ENCODE measurements at places on chromosomes 7 and 10.
A peak's percentile ranks its signal among the peaks of the same experiment; 100 is the strongest.

- DNase-seq: no peak
These were observed 376.0 kb downstream of the GALNT17 start for GRCh38 chr7:71507680-71508602.

DNA sequence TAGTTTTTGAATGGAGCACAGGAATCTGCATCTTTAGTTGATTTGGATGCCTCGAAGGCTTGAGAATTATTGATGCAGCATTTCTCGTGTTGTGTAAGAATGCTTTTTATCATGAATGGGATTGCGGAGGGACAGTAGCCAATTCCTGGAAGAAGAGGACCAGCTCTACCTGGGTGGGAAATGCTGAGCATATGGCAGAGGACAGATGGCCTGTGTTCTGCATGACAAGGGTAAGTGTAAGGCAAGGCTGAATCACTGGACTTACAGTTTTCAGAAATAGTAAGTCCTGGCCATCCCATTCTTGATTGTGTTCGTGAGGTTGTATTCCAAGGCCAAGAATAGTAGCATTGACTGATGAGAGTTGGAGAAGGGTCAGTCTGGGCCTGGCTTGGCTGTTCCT, 15.9 kb downstream of the RP9 start:
- no peak for DNase-seq

GRCh38 chr10:13699216-13699615, 112.5 kb downstream of the PRPF18 start:
- no peak for DNase-seq

DNA sequence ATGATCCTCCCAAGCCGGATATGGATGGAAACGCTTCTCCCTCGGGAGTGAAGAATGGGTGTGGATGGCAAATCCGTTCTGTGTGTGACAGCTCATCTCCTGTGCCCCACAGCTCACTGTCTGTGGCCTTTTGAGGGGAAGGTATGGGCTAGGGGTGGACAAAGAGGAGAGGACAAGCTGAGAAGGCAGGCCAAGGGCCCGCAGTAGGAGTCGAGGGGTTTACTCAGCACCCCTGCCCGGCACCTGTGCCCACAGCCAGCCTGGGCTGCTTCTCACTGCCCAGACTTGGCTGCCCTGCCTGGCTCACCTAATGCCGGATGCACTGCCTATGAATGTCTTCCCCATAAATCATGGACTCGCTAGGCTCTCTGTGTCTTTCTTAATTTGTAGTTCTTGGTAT, 503.8 kb downstream of the TCERG1L start:
- no peak for DNase-seq

- no peak for DNase-seq
These were observed 109.9 kb downstream of the AHR start for GRCh38 chr7:17408245-17408903.

DNA sequence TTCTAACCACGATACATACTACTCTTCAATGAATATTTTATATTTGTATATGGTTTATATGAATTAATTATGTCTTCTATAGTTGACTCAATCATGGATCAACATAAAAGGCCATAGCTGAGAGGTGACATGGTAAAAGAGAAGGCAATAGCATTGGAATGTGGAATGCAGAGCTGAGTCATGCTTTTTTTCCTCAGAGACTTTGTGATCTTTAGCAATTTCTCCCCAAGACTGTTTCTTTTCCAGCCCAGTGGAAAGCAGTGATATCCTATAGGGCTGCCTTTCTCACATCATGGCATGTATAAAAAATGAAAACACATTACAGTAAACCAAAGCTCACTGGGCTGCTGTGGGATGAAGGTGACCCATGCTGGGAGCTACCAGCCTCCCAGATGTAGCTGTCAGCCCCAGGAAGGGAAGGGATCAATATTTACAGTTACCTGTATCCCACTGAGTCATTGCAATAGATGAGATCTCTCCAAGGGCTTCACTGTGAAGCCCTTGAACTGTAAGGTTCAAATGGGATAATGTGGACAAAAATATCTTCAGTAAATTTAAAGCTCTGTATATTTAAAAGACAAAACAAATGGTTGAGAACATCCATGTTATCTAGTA, 30.2 kb downstream of the SLC39A12 start:
- DNase-seq: no peak

DNA sequence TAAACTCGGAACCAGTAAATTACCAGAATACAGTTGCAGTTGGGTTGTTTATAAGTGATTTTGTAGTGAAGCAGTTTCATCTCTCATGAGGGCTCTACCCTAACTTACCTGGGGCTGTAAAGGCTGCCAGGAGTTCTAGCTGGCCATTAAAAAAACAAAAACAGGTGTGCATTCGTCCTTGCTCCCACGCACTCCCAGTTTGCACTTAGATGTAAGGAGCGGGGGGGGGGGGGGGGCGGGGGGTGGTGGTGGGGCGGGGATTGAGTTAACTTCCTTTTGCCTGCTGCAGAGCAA, 2.3 kb upstream of the PFKFB3 start:
- DNase-seq: no peak

- DNase-seq: no peak
These were observed 93.5 kb downstream of the BTRC start for GRCh38 chr10:101447477-101447876.

GRCh38 chr10:12941966-12942365, 59.5 kb downstream of the CCDC3 start:
- no peak for DNase-seq

DNA sequence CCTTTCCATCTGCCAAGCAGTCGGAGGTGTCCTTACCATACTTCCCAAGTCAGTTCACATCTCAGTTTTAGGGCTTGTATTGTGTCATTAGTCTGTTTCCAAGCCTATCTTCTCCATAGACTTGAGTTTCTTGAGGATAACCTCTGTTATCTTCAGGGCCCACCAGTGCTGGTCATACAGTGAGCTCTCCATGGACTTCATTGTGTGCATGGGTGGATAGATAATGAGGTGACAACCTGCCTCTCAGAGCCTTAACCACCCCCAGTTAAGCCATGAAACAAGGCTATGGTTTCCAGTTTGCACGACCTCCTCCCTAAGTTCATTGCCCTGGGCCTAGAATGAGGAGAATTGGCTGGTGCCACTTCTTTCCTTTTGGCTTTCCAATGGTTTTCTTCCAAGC, 38.5 kb upstream of the WAC start:
- DNase-seq: no peak

DNA sequence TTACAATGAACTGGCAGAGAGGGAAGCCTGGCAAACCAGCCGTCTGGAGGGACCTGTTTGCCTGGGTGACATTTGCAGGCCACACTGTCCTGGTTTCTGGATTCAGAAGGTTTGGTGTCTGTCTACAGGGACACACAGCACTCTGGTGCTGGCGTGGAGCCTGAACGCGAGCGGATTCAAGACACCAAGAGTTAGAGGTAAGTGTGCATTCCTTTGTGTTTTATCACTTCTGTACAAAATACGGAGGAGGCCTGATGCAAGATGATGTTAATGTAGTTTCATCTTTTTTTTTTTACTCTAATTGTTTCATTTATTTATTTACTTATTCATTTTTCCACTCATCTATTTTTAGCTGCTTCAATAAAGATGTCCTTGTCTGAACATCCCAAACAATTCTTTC, 485.3 kb upstream of the ADARB2 start:
- DNase-seq: no peak

DNA sequence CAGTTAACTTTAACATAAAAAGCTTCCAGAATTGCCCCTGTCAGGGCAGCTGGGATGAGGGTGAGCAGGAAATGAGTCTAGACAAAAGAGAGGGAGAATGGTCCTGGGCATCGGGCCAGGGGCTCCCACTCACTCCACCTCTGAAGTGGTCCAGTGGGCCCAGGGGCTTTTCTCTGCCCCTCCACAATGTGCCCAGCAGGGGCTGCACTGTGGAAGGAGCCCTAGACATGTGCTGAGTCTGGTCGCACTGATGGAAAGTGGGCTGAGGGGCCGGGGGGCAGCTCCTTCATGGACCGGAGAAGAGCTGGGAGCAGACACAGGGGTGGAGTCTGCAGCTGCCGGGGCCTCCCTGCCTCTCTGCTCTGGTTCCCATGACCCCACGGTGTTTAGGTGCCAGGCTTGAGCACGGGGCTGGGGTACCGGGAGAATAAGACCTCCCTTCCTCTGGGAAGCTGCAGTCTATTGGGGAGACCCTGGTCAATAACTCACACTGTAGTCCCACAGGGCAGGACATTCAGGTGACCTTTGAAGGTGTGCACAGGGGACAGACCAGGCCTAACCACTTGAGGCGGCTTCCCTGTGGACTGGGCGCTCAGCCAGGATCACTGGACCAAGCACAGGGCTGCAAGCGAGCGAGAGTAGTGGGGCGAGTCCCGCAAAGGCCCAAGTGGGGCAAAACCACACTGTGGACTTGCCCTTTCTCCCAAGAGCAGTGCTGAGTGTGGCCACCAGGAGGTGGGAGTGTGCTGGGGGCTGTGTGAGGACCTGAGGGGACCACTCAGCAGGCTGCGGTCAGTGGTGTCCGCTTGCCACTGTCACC, 6.1 kb downstream of the ADCY1 start:
- no peak for DNase-seq

- peak; percentile 75 for DNase-seq
These were observed 7.8 kb downstream of the HPS6 start for GRCh38 chr10:102072673-102073527.

DNA sequence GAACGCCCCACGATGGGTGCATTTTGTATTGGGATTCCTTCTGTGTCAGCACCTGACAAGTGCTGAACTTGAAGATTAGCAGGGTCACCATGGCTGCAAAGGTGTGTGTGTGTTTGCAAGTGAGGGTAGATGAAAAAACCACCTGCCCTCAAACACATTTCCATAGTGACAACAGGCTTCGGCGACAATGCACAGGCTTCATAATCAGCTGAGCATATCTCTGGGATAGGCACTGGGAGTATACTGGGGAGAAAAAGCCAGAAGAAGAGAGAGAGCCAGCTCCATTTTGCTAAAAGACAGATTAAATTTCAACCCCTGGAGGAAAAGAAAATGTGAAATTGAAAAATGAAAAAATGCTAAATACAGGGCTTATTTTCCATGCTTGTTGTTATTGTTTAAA, 656.1 kb downstream of the INHBA start:
- no peak for DNase-seq

DNA sequence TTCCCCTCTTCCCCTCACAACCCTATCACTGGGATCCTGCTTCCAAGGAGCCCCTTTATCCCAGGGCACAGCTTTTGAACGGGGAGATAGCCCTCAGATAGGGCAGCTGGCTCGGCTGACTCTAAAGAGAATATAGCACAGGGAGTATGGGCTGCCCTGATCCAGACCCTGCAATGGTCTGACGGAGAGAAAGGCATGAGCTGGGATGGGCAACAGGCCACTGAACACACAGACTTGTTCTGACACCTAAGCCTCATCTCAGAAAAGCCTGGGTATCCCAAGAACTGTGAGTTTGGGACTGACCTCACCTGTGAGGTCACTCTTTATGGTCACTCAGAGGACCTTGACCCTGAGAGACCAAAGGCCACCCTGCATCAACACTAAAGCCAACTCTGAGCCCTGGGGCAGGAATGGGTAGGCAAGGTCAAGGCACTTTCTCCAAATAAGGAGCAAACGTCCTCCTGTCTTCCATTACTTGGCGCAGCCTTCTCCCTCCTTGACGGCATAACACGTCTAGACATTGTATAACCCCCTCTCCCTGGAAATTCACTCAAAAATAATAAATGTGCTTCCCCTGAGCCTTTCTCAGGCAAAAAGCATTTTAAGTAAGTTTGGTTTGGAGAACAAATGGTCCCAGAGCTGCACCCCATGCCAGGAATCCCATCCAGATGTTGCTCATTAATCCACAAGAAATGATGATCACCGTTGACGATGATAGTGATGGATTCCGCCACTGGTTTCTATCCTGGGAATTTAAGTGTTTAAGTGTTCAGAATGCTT, 8.2 kb upstream of the LRRC18 start:
- DNase-seq: no peak

- DNase-seq: no peak
These were observed 28.3 kb upstream of the LMTK2 start for GRCh38 chr7:98078197-98078870.

GRCh38 chr10:4894335-4894734, 68.3 kb downstream of the AKR1E2 start:
- no peak for DNase-seq

DNA sequence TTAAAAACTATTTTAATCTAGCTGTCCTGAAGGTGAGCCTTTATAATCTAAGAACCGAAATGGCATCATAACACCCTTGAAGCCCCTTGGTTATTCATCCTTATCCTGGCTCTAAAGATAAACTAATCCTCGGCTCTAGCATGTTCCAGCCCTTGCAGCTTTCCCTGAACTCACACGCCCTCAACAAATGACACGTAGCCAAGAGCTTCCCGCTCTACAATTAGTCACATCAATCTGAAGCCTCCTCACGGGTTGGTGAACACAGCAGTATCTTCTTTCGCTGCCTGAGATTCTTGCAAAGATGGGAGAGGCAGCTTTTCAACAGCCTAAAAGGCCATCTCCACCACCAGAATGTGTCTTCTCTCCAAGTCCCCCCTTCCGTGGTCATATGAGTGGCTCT, 4.1 kb downstream of the FRMD4A start:
- DNase-seq: no peak

Data from stimulated activated CD4-positive, alpha-beta T cell treated with anti-CD3 and anti-CD28 coated beads, Interleukin-1b, Interleukin-23, amount 100 ng/mL, for 24 hours (primary cell).